ENCODE measurements at places on chromosomes 2 and 18.

- no peak for DNase-seq
These were observed 307.6 kb downstream of the ALK start for GRCh38 chr2:29613792-29614266.

- DNase-seq = no peak
These were observed 51.7 kb downstream of the ADI1 start for GRCh38 chr2:3467654-3468053.

DNA sequence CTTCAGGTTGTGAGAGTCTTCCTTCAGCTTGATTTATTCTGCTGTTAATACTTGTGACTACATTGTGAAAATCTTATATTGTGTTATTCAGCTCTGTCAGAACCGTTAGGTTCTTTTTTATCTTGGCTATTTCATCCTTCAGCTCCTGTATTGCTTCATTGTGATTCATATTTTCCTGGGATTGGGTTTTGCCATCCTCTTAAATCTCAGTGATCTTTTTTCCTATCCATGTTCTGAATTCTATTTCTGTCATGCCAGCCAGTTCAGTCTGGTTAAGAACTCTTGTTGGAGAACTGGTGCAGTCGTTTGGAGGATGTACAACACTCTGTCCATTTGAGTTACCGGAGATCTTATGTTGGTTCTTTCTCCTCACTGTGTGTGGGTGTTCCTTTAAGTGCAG is 19.1 kb downstream of the MSTN start:
- no peak for DNase-seq

DNA sequence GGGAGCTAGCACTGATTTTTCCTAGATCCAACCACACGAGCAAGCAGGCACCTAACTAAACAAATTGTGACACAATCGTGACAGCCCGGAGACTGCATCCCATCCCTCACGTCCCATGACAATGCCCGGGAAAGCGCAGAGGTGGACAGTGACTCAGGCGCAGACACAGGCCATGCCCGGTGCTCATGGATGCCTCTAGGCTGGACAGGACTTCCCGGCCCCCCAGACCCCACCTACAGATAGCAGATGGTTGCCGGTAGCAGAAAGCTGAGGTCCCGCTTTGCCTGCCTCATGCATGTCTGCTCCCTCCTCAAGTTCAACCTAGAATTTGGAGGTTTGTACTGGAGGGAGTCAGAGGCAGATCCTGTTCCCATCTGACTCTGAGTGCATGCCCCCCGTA is 81.0 kb downstream of the TPO start:
- no peak for DNase-seq

GRCh38 chr2:150459281-150459680 is 28.2 kb downstream of the RND3 start:
- no peak for DNase-seq
